ENCODE measurements at places on chromosomes 5 and 9.

DNA sequence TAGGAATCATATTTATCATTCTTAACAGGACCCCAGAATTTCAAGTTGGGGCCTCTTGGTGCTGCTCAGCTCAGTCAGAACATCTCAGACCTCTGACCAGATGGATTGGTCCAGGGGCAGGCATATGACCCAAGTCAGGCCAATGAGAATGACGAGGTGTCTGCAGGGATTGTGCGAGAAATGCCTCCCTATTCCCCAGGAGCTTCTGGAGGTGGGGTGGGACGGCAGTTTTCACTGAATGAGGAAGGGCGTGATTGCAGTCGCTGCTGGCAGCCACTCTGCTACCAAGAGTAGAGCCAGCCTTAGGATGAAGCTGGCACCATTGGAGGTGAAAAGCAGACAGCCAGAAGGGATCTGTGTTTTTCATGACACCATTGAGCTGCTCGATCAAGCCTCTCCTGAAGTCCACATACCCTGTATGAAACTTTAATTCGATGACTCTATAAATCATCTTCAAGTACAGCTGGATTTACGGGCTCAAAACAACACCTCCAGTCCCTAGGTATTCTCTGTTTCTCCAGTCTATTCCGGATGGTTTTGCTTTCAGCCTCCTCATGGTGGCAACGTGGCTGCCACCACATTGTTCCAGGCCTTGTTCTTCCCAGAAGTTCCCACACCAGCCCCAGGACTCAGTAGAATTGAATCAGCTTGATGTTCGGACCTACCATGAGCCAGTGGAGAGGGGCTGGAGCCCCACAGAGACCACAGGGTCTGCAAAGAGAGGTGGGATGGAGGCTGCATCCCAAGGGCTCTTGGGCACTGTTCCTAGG lies 70.2 kb upstream of the ADAMTS2 start:
- DNase-seq: no peak

DNA sequence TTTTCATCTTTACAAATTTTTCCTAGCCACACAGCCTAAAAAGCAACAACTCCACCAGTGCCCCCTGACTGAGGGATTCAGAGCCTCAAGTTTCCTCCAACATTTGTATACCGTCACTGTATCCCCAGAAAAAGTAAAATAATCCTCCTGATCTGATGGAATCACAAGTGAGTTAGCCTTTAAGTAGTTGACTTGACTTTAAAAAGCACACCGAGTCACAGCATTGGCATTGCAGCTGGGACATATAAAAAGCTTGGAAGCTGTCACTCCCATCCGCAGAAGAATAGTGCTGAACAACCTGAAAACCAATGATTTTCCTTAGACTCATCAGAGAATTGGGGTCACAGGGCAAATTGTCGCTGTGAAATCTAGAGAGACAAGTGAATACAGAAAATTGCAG lies 41.6 kb upstream of the FBN2 start:
- no peak for DNase-seq

GRCh38 chr9:75123696-75124095 lies 35.4 kb downstream of the OSTF1 start:
- DNase-seq: no peak

DNA sequence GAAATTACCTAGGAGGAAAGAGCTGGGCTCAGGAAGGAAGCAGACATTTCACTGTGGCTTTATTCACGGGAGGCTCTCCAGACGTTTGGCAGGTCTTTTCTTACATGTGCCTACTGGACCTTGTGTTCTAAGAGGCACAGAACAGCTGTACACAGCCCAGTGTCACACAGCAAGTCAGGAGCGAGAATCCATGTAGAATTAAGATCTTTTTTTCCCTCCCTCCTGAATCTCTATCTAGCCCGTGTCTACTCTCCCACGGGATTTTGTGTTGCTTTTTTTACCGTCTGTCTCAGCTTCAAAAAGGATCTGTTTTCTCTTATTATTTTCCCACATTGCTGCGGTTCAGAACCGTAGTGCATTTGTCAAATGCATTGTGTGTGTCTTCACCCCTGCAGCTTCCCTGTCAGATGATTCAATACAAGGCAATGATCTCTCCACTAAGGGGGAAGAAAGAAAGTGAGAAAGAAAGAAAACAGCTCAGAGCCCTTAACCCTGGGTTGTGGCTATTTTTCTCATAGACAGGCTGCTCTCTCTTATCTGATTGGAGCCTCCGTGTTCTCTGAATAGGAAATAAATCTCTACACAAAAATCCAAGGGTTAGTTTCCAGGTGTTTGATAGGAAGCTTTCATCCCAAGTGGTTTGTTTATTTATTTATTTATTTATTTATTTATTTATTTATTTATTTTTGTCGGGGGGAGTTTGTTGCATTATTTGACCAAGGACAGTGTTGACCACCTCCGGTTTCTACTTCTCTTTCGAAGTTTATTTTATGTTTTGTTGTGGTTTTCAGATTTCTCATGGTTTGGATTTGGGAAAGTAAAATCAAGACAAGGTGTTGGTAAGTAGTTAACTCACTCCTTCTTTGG lies 191.0 kb downstream of the NTRK2 start:
- no peak for DNase-seq

DNA sequence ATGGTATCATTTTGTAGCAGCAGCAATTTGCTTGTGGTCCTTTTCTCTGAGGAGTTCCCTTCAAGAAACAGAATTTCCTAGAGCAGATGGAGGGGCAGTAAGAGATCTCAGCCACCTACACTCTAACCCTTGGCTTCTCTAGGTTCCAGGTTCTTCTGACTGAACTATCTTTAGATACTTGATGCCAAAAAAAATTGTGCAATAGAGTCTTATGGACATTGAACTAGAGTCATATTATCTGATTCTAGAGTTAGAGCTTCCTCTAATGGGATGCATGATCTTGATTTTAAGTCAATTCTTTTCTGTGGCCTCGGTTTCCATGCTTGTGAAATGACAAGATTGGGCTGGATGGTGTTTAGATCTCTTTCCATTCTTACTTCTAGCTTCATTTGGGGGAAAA lies 142.8 kb downstream of the EGFLAM start:
- DNase-seq: no peak
